NCI-H1105 treated with DMSO at 0.1 percent for 48 hours (cell line): ENCODE measurements at places on chromosomes 3 and 15.
A peak's percentile ranks its signal among the peaks of the same experiment; 100 is the strongest.

DNA sequence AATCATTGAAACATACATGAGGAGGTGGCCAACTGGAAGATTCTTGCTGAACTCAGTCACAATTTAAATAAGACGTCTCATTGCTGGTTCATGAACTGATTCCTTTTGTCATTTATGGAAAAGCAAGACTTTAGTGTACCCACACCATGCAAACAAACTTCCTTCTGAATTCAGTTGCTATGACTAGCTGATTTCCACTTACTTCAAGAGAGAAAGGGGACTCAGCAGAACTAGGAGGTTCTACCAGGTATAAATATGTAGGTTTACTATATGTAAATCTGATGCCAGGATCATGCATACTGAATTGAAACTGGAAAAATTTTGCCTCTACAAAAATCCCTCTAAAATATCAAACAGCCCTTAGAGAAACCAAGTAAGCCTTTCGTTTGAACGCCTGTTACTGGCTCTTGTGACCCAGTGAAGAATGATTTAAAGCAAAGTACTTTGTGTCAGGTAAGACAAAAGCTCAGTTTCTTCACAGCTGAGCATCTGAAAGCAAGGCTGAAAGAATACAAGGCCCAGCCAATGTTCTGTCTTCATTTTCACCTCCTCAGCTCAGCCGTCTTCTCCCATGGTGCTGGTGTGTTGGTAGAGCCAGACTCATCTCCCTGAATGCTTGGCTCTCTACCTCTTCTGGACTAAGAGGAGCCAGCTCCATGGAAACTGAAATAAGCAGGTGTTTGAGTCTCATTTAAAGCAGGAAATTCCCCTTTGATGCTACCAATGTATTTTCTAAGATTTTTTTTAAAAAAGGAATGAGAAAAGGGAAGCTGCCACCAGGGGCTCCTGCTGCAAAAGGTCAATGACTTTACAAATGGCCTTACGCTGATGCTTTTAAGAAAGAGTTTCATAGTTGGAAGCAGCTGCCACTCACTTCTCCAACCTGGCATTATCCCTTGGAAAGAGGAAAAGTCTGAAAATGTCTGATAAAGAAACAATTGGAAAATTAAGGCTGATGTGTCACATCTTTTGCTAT, 301.6 kb downstream of the EFHB start:
- no peak for DNase-seq

DNA sequence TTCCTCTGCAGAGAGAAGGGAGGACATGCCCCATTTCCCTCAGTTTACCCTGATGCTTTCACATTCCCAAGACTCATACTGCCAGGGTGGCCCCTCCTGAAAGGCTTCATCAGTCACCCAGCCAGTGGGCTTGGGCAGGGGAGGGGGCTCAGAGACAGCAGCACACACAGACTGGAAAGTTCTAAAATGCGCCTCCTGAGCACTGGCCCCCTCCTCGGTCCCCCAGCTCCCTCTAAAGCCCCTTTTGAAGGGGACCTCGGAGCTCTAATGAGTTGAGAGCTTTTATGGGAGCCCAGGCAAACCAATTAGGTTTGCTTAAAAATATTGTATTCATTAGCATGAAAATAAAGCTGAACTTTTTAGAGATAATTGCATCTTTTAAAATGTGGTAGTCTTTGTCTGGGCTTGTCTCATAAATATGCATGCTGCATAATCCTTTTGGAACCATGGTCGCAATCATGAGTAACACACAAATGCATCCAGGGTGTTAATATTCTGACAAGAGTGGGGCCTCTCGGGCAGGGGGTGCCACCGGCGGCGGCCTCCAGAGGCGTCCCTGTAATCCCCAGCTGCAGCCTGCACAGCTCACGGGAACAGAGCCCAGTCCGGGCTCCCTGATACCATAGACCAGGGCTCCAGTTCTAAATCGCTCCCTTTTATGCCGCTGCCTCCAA, 78.5 kb downstream of the RPLP1 start:
- DNase-seq, result peak; percentile 74

- DNase-seq, result peak; percentile 19
These were observed 96.5 kb downstream of the FSIP1 start for GRCh38 chr15:39685999-39686613.

DNA sequence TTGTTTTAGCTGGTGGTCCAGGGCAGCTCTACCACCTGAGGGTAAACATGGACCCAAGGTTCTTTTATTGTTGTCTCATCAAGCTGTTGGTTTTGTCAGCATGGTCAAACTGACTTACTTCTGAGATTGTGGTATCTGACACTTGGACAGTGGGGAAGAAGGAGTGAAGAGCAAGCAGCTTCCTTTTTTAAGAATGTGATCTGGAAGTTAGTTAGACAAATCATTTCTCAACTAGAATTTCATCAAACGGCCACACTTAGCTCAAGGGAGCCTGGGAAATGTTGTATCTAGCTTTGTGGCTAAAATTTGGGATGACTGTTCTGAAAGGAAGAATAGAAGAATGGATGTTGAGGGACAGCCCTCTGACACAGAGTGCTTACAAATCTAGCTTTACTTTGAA, 215.2 kb downstream of the ZNF621 start:
- no peak for DNase-seq

GRCh38 chr15:73900095-73900712, 26.1 kb upstream of the LOXL1 start:
- no peak for DNase-seq

DNA sequence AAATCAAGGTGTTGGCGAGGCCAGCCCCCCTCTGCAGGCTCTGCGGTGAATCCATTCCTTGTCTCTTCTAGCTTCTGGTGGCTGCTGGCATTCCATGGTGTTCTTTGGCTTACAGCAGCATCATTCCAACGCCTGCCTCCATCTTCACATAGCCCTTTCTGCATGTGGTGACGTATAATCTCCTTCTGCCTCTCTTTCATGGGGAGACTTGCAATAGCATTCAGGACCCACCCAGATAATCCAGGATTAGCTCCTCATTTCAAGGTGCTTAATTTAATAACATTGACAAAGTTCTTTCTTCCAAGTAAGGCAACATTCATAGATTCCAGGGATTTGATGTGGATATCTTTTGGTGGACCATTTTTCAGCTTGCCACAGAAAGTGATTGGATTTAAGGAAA, 35.8 kb downstream of the ISG20 start:
- DNase-seq, result no peak

DNA sequence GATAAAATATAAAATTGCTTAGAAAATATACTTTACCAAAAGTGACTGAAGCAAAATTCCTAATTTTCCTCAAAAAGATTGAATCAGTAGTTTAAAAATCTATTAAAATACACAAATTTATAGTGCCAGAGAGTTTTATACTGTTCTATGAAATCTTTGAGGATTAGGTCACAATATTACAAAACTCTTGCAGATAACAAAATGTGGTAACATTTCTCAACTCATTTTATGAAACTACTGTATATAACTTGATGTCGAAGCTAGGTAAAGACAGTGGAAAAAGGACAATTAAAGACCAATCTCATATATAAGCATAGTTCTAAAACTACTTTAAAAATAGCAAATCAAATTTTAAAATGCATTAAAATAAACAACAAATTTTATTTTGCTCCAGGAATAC, 15.9 kb downstream of the VEPH1 start:
- no peak for DNase-seq

GRCh38 chr3:58163234-58163633, 47.5 kb downstream of the DNASE1L3 start:
- no peak for DNase-seq

GRCh38 chr3:194322678-194323211, 28.4 kb downstream of the CPN2 start:
- no peak for DNase-seq

GRCh38 chr15:74831813-74832495, 5.5 kb downstream of the CPLX3 start:
- DNase-seq, result no peak

DNA sequence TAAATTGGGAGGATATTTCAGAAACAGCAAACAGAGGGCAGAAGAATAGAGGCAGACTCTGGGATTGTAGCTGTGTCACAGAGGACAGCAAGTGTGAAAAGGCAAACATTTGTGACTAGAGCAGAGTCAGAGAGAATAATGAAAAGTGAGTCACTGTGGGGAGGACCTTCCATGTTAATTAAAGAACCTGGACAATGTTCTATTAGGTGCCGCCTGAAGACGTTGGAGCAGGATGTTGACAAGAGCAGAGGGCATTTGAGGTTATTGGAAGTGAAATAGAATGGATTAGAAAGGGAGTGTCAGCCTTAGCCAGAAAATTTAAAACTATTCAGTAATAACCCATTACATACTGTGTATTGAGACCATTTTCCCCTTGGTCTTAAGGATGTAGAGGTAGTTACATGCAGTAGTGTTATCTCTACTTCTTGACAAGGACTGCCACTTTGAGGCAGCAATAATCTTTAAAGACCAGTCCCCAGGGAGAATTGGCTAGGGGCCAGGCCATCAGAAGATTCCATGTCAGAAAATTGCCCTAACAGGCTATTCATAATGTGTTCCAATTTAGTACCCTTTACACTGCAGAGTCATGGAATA, 5.8 kb downstream of the ACKR2 start:
- peak; percentile 64 for DNase-seq

DNA sequence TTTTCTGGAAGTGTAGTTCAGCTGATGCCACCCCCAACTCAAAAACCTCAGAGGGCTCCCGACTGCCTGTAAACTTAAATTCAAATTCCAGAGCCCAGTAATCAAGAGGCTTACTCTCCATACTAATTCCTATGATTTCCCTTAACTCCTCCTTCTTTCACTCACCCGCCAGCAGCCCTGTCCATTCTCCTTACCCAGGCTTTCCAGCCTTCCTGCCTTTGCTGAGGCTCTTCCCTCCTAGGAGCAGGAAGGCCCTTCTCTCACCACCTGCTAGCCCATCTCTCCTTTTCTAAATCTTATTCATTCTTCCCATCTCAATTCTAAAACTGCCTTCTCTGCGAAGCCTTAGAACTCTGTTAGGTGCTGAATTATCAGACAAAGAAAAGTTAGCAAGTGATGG, 30.4 kb downstream of the RORA start:
- DNase-seq, result no peak

DNA sequence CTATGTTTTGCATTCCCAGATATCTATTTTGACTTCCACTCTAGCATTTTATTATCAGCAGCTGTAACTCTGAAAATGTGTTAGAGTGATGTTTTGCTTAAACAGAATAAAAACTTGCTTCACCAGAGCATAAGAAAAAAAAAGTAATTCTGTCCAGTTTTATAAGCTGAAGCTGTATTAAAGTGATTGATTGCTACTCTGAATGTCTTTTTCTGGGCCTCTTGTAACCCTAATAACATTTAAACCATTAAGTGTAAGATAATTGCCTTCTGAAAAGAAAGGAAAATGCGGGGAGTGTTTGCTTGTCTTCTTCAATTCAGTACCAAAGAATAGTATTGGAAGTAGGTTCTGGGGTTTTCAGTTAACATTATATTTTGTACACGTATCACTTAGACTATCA, 57.9 kb upstream of the UBE2E1 start:
- peak; percentile 15 for DNase-seq

- DNase-seq, result peak; percentile 69
These were observed 162.9 kb downstream of the CHSY1 start for GRCh38 chr15:101088788-101089578.

- no peak for DNase-seq
These were observed 43.2 kb upstream of the ACKR4 start for GRCh38 chr3:132553826-132554225.

DNA sequence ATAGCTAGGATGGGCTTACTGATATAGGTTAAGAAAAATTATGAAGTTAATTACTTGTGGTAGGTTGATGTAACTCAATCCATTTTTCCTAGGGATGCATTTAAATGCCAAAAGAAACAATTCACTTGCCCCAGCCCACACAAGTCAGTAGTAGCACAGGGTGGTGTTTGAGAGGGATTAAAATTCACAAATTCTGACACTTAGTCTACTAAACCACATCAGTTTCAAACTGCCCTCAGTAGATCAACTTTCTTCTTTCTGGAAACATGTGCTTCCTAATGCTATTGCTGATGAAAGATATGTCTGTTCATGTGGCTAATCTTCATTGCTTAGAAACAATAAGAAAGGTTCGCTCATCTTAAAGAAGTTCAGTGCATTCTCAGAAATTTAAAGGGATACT, 160.6 kb downstream of the EPHA3 start:
- DNase-seq, result no peak

- DNase-seq, result no peak
These were observed 78.8 kb upstream of the CNTN3 start for GRCh38 chr3:74693251-74693650.

GRCh38 chr3:57423335-57423734, 120.8 kb downstream of the DNAH12 start:
- no peak for DNase-seq

DNA sequence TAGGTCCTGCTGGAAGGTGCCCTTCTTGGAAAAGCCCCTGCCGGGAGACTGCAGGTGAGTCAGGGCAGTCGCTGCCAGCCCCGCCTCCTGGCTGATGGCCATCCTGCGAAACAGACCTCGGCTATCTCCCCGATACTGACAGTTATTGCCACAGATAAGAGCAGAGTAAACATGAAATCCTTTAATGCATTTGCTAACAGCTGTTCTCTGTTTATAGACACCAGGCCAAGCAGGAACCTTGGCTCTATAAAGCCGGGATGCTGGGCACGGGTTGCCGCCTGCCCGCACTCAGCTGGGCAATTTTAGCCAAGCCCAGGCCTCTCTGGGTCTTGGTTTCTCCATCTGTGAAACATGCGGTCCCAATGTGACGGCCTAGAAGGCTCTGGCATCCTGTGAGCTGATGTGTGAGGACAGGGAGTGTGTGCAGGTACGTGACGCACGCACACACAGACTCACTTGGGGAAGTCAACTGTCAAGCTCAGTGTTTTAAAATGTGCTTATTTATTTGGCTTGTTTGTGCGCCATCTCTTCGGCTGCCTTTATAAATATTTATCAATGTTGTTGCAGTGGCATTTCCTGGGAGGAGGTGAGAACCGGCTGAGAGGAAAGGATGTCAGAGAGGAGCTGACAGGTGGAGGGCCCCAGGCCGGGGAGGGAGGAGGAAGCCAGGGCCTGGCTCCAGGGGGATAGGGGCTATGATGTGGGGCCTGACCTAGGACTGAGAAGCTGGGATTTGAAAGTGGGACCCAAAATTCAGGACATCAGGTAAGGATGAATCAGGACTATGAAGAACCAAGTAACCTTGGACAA, 50.8 kb upstream of the PRR23E start:
- DNase-seq, result peak; percentile 100

DNA sequence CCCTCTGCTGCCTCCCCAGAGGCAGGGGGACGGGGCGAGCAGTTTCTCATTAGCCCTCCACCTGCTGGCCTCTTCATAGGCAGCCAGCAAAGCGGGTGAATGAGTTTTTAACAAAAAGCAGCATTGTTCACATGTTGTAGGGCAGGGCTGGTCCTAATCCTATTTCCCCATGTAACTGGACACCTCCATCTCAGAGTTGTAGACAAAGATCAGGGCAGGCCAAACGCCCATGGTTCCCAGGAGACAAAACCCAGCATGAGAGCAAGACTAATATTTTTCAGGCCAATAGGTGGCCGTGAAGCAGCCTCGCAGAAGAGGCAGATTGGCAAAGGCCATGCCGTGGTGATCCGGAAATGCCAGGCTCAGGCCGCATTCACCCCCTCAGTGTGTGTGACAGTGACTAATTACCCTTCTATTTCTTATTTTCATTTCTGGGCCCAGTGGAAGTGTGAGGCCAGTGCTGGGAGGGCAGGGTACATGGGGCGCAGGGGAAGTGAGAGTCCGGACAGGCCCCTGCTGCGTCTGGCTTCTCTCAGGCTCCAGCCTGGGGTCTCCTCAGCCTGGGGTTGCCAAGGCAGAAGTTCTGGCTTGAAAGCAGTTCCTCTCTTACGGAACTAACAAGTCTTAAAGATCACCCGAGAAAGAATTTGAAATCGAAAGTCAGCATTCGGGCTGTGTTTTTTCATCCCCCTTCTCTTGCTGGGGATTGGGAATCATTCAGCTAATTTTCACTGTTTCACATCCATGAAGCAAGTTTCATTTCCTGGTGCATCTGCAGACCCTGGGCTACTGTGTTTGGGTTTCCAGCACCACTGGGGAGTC, 64.8 kb downstream of the BOC start:
- DNase-seq, result no peak
